ENCODE measurements at places on chromosomes 2 and 18.

GRCh38 chr18:13175266-13175665 lies 43.3 kb upstream of the LDLRAD4 start:
- no peak for DNase-seq

- DNase-seq = no peak
Measured at GRCh38 chr18:46518438-46518837, 138.6 kb downstream of the LOXHD1 start.

GRCh38 chr2:211354481-211354880 lies 798.1 kb downstream of the CPS1 start:
- DNase-seq = no peak

DNA sequence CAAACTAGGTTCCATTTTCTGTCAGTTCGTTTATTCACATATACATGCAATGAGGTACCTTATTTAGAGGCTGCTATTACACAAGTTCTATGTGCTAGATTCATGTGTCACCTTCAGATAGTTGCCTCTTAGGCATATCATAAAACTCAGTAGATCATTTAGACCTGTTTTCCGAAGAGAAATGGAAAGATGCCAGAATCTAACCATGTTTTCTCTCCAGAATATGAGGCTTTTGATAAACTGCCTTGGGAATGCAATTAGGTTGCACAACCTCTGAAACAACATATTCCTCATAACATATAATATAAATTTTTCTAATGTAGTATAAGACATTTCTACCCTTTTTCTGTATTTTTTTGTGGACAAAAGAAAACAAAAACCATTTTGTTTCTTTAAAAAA lies 108.1 kb downstream of the PRPF40A start:
- no peak for DNase-seq

GRCh38 chr2:76679025-76679396 lies 843.2 kb downstream of the LRRTM4 start:
- no peak for DNase-seq

DNA sequence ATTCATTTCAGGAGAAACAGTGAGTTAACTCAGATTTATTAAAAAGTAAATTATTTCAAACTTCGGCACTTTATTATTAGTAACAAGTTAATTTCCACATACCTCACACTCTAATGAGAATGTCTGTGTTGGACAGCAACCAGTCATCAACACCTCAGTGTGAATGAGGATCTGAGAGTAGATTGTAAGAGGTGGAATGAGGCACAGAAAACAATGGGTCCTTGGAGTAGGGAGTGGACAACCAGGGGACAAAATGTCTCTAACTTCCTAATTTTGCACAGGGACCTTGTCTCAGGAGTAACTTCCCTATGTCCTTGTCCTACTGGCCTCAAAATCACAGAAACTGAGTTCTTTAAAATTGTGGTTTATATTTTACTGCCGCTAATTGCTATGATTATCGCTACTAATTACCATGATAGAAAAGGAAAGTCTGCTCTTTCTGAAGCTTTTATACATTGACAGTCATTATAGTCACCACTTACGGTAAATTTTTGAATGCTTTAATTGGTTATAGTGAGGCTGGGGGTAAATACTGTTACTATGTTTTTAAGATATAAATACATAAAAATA lies 82.2 kb upstream of the LRPPRC start:
- DNase-seq = no peak

GRCh38 chr2:182767578-182767977 lies 51.5 kb downstream of the DNAJC10 start:
- DNase-seq = no peak

DNA sequence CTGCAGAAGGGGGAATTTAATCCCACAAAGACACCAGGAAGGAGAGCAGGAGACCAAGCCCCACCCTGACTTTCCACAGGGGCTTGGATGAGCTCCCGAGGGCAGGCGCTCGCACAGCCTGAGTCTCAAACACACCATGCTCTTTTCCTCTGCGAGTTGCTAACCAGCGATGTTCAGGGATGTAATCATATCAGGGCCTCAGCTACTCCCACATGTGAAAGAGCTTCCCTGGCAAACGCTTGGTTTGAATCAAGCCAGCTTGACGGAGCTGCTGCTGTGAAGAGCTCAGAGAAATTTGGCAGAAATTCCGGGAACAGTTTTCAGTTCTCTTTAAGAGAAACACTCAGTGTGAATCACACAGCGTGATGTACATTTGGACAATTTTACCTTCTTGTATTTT lies 385.8 kb downstream of the GALR1 start:
- no peak for DNase-seq

DNA sequence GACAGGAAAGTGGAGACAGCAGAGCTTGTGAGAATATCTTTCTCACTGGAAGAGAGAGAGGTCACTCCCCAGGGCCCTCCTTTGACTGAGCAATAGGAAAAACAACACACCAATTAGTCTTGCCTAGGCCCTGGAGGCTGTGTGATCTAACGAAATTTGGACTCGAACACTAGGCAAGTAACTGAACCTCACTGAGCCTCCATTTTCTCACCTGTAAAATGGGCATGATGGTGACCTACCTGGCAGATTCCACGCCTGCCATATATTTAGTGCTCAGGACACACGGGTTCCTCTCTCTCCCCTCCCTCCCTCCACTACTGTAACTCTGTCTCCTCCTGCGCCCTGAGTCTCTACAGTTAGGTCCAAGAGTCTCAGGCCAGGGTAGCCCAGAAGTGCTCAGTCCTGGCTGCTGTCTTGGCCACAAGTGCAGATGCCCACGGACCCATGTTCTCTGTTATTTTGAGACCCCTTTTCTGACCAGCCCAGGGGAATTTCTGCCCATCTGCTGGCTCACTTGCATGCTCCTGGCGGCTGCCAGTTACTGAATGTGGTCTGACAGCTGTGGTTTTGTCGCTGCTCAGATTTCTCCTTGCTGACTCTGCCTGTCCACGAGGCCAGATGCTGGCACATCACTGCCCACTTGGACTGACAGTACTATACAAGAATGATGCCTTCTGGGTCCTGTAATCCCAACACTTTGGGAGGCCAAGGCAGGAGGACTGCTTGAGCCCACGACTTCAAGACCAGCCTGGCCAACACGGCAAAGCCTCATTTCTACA lies 9.6 kb upstream of the GIGYF2 start:
- DNase-seq = no peak

GRCh38 chr2:171718720-171719119 lies 31.5 kb downstream of the DYNC1I2 start:
- DNase-seq = no peak

GRCh38 chr2:150882751-150883612 lies 378.7 kb downstream of the RBM43 start:
- no peak for DNase-seq

GRCh38 chr2:33240178-33240577 lies 236.3 kb upstream of the RASGRP3 start:
- DNase-seq = no peak

GRCh38 chr2:113370478-113371091 lies 66.9 kb upstream of the ZNG1B start:
- peak; percentile 14 for DNase-seq

DNA sequence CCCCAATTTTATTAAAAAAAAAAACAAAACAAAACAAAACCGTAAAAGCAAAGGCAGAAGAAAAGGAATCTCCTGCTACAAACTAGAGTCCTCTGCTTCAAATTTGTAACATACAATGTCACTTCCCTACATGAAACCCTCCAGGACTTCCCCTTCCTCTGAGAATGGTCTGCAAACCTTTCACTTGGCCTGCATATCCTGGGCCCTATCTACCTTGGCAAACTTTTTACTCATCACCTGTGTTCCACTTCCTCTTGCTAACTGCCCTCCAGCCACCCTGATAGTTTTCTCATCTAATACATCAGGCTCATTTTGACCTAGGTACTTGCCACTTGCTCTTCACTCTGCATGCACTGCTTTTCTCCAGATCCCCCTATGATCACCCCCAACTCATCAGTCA lies 255.5 kb downstream of the ETAA1 start:
- no peak for DNase-seq

DNA sequence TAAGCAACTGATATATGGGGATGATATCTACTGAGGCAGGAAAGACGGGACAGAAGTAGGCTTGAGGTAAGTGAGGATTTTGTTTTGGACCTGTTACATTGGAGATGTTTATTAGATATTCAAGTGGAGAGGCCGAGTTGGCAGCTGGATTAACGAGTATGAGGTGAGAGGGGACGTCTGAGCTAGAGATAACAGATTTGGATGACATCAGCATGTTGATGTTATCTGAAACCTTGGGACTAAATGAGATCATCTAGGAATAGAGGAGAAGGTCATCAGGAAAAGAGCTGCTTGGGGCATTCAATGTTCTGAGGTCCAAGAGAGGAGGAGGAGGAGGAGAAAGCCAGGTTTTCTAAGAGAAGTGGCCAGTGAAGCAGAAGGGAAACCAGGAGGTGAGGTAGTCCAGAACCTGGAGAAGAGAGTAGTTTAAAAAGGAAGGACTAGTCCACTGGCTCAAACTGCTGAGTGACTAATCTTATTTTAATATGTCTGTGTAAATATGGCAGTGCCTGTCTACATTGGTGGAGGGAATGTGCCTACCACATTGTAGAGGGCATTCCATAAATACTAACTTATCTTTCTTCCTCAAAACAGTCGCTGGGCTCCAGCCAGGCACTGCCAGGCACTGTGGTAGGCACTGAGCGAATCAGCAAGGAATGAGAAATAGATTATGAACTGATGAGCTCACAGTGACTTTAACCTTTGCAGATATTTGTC lies 488.3 kb downstream of the DLGAP1 start:
- no peak for DNase-seq

- no peak for DNase-seq
Measured at GRCh38 chr2:59584958-59585357, 968.5 kb downstream of the BCL11A start.

GRCh38 chr2:138948070-138948539 lies 167.9 kb upstream of the NXPH2 start:
- no peak for DNase-seq

- DNase-seq = no peak
Measured at GRCh38 chr2:156437931-156438410, 1.8 kb downstream of the GPD2 start.

DNA sequence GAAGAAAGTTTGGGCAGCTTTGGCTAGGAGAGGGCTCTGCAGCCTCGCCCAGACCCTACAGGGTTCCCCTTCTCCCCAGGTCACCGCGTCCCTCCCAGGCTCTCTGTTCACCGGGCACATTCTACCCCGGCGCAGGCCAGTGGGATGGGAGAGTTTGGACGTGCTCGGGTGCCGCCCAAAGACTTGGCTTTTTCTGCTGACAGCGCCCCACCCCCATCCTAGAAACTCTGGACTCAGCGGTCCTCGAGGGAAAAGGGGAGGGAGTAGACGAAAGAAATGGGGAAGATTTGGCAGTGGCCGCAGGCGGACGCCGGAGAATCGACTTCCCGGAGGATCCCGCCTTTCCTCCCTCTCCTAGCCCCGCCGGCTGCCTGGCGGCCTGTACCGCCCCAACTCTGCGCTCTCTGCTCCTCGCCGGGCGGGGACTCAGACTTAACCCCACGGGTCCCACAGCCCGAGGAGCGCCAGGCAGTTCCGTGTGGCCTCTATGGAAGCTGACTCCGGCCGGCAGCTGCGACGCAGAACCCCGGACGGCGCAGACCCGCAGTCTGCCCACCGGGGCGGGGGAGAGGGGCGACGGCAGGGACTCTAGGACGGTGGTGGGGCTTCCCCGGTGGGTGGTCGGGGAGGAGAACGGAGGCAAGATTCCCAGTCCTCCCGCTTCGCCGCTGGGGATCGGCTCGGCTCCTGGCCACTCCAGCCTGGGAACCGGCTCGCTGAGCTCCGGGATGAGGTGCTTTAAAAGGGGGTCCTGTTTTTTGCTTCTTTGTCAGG lies 863 bp upstream of the SIX2 start:
- DNase-seq = no peak

- no peak for DNase-seq
Measured at GRCh38 chr2:225771701-225772100, 372.2 kb downstream of the NYAP2 start.

- no peak for DNase-seq
Measured at GRCh38 chr2:196586511-196586991, 53.0 kb upstream of the CCDC150 start.

GRCh38 chr2:20599001-20599600 lies 51.8 kb downstream of the HS1BP3 start:
- DNase-seq = no peak

DNA sequence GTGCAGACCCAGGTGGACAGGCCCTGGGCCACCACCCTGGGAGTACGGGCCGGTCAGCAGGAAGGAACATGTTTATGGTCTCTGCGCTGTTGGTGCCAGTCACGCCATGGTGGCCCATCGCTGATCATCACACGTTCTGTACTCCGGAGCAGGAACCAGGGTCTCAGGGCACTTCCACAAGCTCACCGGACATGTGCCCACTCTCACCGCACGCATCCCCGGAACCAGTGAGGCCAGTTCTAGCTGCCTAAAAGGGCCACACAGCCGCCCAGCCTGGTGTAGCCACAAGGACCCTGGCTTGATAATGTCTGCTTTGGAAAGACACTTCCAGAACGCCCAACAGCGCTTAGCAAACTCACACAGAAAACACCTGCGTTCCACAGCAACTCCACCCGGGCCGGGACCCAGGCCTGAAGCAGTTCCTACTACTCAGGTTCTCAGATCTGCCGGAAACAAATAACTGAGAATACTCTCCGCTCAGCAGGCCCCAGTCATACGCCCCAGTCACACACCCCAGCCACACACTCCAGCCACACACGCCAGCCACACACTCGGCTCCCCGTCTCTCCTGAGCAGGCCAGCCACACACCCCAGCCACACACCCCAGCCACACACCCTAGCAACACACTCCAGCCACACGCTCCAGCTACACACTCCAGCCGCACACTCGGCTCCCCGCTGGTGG lies 123.3 kb downstream of the HDAC4 start:
- no peak for DNase-seq

DNA sequence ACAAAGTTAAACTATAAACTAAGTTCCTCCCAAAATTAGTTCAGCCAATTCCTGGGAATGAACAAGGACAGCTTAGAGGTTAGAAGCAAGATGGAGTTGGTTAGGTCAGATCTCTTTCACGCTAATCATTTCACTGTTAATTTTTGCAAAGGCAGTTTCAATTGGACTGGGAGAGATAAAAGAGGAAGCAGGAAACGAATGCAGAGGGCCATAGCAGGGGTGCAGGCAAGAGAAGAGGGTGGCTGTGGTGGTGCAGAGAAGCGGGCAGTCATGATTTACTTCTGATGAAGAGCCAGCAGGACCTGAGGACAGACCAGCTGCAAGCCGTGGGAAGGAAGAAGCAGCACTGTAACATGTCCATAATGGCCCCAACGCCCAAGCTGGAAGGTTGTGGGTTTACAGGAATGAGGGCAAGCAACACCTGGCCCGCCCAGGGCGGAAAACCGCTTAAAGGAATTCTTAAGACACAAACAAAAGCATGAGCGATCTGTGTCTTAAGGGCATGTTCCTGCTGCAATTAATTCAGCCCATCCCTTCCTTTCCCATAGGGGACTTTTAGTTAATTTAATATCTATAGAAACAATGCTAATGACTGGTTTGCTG lies 4.1 kb upstream of the RMP24 start:
- no peak for DNase-seq

- DNase-seq = no peak
Measured at GRCh38 chr2:79619976-79620375, 107.1 kb downstream of the CTNNA2 start.

DNA sequence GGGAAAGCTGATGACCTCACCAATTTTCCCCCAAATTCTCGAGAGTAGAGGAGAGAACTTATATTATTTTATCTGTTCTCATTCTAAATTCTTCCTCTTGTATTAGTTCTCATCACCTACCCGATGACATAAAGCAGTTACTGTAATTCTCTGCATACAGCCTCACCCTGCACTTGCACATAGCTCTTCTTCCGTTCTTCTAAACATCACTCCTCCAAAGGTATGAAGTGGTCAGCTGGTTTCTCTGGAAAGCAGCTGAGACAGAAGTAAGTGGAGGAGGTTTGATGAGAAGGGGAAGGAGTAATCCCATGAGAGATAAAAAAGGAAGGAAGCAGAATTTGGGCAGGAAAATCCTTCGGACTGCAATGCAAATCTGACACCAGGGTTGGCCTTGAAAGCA lies 39.0 kb downstream of the FBXO48 start:
- no peak for DNase-seq

All from stimulated activated CD8-positive, alpha-beta memory T cell treated with anti-CD3 and anti-CD28 coated beads, Interleukin-4, amount 100 ng/mL, for 4 hours (primary cell).